WTC11 (cell line): ENCODE measurements at places on chromosomes 7 and 10. TPM values are rescaled to one million over a fixed set of nuclear protein-coding genes. Genes with fewer than 3 reads are reported as not detected.

Gene IGFBP1
- 0.18 to 0.37 TPM in 2 of 3 replicates, not detected in the other for total RNA-seq

DNA sequence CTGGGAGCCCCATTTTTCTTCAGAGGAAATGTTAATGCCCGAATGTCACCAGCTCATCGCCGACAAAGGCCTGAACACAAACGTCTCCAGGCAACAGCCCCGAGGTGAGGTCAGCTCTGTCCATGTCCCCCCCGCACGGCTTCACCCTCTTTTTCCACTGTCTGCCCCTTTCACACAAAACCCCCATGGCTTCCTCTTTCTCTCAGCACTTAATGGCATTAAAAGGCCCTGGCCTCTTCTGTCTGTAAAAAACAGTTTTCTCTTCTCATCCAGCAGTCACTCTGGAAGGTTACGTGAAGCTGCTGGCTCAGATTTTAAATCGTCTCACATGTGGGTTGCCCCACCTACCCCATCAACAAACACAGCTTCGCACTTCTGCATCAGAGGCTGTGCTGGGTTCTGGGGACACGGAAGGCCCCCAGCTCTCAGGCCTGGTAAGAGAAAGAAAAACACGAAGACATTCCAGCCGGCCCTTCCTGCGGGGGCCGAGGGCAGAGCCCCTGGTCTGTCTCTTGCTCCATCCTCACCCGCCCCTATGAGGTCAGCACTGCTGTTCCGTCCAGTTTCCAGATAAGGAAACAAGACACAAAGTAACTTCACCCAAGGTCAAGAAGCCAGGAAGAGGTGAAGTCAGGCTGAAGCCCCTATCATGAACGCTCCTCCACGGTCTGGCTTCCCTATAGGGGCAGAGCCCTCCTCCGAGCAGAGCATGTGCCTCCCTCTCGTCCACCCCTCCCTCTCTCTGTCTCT is 91.1 kb upstream of the PDGFA start:
- no peaks in the 10 kb centered on the region for H3K27me3 ChIP-seq
- H3K4me3 ChIP-seq: no peak overlapping the region
- no peaks in the 10 kb centered on the region; the same call in 1 of the 2 replicates for H3K36me3 ChIP-seq
- H3K4me1 ChIP-seq: peaks cover 8% of the 10 kb centered on the region
- peak overlapping the region; percentile 93 for H3K27ac ChIP-seq

DNA sequence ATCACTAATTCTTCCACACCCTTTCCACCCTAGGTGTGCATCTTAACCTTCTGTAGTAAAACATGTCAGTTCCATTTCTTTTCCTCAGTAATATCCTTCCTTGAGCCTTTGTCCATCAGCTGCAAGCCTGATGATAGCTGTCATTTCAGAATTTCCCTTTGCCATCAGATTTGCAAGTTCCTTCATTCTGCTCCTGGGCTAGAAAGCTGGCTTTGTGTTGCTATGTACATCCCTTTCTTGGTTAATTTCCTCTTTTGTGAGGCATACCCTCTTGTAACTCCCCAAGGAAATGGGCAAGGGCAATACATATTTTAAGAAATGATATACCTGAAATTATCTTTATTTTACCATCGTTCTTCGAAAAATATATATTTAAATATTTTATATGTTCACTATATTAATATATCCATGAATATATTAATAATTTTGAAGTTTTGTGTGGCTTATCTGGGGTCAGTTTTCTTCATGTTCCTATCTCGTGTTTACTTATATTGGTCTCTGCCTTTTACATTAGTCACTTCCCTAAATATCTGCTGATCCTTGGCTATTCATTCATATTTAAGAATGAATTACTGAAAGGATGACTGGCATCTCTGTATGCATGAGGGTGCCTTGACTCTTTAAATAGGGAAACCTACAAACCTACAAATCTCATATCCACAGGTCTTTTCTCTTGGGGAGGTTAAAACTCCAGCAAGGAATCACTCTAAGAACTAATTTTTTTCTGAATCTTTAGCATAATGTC is 143.8 kb downstream of the ZNF22 start:
- H3K27ac ChIP-seq: no peak overlapping the region
- H3K4me1 ChIP-seq: no peaks in the 10 kb centered on the region; the same call in 1 of the 2 replicates
- H3K4me3 ChIP-seq: no peak overlapping the region
- no peaks in the 10 kb centered on the region for H3K27me3 ChIP-seq

DNA sequence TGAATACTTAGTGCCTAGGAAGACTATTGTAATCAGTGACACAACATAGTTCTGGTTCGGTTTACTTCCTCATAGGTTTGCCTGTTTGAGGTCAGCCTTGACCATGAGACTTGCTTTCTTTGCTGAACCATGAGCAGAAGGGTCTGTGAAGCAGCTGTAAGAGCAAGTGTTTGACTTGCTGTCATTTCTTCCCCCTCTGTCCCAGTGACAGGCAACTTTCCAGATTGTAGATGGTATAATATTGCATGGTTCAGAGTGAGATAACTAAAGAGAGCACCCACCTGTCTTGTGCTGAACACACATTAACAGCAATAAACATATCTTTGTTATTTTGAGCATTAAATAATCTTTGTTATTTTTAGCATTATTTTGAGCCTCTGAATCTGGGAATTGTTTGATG is 9.3 kb upstream of the RTKN2 start:
- no peaks in the 10 kb centered on the region for H3K27me3 ChIP-seq
- no peak overlapping the region for H3K4me3 ChIP-seq
- H3K27ac ChIP-seq: no peak overlapping the region
- no peaks in the 10 kb centered on the region for H3K4me1 ChIP-seq
- DNase-seq: no peak

DNA sequence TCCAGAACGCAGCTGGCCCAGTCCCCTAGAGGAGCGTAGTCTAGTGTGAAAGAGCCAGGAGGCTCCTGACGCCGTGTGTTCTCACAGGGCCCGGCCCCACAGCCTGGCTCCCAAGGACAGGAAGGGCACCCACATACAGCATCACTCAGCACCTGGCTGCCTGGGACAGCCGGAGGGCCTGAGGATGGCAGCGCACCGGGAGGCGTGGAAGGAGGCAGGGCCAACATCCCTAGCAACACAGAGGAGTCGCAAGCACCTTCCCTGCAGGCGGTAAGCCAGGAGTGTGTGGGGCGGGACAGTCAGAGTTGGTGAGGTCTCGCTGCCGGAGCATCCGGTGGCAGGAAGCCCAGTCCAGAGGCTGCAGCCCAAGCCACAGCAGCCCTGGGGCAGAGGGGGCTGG is 125.8 kb downstream of the MAD1L1 start:
- H3K4me3 ChIP-seq: no peak overlapping the region
- peaks cover 36% of the 10 kb centered on the region for H3K4me1 ChIP-seq
- DNase-seq: no peak
- no peaks in the 10 kb centered on the region; the same call in none of the 2 replicates for H3K36me3 ChIP-seq

Gene GIMAP8
- 0.09 to 0.18 TPM (median 0.09 TPM) in 3 replicates for total RNA-seq

DNA sequence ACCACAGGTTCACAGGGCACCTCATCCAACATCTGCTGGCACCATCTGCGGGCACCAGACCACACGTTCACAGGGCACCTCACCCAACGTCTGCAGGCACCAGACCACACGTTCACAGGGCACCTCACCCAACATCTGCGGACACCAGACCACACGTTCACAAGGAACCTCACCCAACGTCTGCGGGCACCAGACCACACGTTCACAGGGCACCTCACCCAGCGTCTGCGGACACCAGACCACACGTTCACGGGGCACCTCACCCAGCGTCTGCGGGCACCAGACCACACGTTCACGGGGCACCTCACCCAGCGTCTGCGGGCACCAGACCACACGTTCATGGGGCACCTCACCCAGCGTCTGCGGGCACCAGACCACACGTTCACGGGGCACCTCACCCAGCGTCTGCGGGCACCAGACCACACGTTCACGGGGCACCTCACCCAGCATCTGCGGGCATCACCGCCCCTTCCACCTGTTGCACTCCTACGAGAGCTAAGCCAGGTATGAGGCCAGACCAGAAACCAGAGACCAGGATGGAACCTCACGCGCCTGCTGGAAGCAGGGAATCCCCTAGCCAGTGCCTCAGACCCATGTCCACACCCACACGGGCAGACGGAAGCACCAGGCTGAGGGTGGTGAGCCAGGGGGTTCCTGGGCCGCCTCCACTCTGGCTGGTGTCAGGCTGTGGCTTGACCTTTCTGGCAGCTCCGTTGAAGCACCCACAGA is 182.8 kb downstream of the MAD1L1 start:
- H3K4me3 ChIP-seq: no peak overlapping the region

DNA sequence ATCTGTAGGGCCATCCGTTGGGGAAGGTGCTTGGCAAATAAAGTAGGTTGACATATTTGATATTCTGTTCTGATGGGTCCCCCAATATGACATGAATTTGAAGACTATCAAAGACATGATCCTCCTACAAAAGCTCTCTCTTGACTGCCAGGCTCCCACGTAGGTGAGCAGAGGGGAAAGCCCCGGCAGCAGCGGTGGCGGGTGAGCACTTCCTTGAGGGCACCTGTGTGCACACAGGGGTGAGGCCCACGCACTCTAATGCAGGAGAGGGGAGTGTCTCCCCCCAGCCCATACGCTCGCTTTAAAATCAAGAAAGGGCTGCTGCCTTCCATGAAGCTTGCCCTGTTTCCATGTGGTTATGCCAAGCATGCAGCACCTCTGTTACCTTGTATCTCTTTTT is 100.4 kb downstream of the TAX1BP1 start:
- DNase-seq: no peak
- H3K36me3 ChIP-seq: peaks cover 3% of the 10 kb centered on the region
- no peak overlapping the region for H3K27ac ChIP-seq

GRCh38 chr7:155377071-155377837 is 79.6 kb downstream of the INSIG1 start:
- peaks cover 100% of the 10 kb centered on the region for H3K27me3 ChIP-seq
- no peak for DNase-seq
- no peak overlapping the region for H3K27ac ChIP-seq
- peak overlapping the region; percentile 22; the same call in 1 of the 2 replicates for H3K4me3 ChIP-seq
- peaks cover 5% of the 10 kb centered on the region for H3K36me3 ChIP-seq

DNA sequence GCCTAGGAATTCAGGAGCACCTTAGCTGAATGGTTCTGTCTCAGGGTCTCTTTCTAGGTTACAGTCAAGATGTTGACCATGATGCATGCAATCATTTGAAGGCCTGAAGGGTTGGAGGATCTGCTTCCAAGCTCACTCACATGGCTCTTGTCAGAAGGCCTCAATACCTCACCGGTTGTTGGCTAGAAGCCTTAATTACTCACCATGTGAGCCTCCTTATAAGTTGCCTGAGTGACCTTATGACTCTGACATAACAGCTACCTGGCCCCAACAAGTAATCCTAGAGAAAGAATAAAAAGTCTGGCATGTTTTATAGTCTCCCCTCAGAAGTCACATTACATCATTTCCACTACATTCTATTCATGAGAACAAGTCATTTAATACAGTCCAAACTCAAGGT is 3.4 kb upstream of the C1GALT1 start:
- H3K4me3 ChIP-seq: no peak overlapping the region
- no peak for DNase-seq
- H3K27me3 ChIP-seq: no peaks in the 10 kb centered on the region
- H3K27ac ChIP-seq: no peak overlapping the region
- H3K36me3 ChIP-seq: peaks cover 5% of the 10 kb centered on the region; the same call in 1 of the 2 replicates

Gene HNRNPA2B1
- total RNA-seq: 1,081 to 1,101 TPM (median 1,097 TPM) in 3 replicates

DNA sequence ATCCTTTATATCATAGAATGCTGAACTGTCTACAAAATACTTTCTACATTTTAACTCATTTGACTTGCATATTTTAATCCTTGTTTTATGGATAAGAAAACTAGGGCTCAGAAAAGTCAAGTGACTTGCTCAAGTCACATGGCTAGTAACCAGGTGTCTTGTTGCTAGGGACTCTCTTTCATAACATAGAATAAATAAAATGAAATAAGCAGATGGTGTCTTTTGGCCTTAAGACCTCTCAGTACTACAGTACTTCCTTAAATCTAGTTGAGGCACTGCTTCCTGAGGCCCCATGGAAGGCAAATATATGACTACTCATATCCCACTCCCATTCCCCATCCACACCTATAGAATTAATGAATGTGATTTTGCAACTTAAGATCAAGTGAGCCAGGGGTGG is 87.9 kb downstream of the CDK6 start:
- no peak overlapping the region for H3K4me3 ChIP-seq
- DNase-seq: no peak
- peaks cover 48% of the 10 kb centered on the region for H3K4me1 ChIP-seq
- no peaks in the 10 kb centered on the region for H3K36me3 ChIP-seq
